ENCODE measurements at places on chromosomes 4 and X.

- DNase-seq: no peak
- no peaks in the 10 kb centered on the region for H3K4me1 ChIP-seq
- no peaks in the 10 kb centered on the region for H3K27me3 ChIP-seq
- H3K36me3 ChIP-seq: no peaks in the 10 kb centered on the region
Observed at GRCh38 chr4:126778348-126778747, 854.4 kb upstream of the INTU start.

DNA sequence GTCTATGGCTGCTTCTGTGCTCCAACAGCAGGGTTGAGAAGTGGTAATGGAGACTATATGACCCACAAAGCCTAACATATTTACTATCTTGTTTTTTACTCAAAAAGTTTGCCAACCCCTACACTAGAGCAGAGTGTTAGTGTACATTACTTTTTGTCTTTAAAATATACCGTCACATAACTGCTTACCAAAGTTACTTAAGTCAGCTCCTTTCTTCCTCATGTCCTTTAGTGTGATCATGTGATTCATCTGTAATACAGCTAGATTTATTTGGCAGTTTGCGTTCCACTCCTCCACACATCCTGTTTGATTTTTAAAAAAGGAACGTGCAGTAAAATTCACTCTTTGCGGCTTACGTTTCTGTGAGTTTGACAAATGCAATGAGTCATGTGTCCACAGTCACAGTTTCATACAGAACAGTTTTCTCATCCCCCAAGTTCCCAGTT, 162.4 kb upstream of the GPRIN3 start:
- H3K4me1 ChIP-seq: no peaks in the 10 kb centered on the region
- no peak for DNase-seq
- H3K36me3 ChIP-seq: no peaks in the 10 kb centered on the region
- no peaks in the 10 kb centered on the region for H3K27me3 ChIP-seq

GRCh38 chr4:107665001-107665400, 55.0 kb downstream of the PAPSS1 start:
- DNase-seq: no peak
- H3K36me3 ChIP-seq: no peaks in the 10 kb centered on the region
- H3K27me3 ChIP-seq: no peaks in the 10 kb centered on the region
- H3K4me3 ChIP-seq: no peak overlapping the region

DNA sequence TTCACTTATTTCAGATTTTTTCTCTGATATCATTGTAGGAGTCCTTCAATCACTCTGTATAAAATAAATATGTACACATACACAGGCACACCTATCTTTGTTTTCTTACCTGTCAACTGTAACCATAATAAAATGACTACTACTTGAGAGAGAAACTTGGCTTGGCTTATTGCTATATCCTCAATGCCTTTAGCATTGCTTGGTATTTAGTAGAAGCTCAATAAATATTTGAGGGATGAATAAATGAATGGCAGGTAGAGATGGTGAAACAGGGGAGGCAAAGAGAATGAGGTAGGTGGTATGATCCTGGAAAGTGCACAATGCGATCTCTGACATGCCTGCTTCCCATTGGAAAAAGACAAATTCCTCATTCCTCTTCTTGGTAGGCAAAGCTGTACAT, 21.8 kb upstream of the CXCL6 start:
- H3K4me1 ChIP-seq: no peaks in the 10 kb centered on the region
- no peak overlapping the region for H3K4me3 ChIP-seq
- no peak overlapping the region for H3K27ac ChIP-seq
- no peak for DNase-seq

- no peaks in the 10 kb centered on the region for H3K4me1 ChIP-seq
- DNase-seq: no peak
- no peak overlapping the region for H3K27ac ChIP-seq
- no peaks in the 10 kb centered on the region for H3K36me3 ChIP-seq
- H3K4me3 ChIP-seq: no peak overlapping the region
Observed at GRCh38 chr4:143411527-143412419, 75.1 kb downstream of the GAB1 start.

DNA sequence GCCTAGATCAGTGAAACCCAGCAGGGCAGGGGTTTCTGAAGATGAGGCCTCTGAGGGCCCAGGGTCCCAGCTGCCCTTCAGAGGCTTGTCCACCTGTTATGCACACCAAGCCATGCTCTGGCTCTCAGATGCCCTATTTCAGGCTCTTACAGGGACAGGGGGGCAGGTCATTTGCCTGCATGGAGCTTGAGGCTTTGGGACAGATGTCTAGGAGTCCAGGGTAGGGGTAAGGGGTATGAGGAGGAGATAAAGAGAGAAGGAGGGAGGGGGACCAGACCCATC, 4.7 kb upstream of the EFNB1 start:
- no peak overlapping the region for H3K4me3 ChIP-seq
- no peaks in the 10 kb centered on the region for H3K4me1 ChIP-seq
- H3K36me3 ChIP-seq: no peaks in the 10 kb centered on the region
- no peak overlapping the region for H3K27ac ChIP-seq
- peaks cover 35% of the 10 kb centered on the region for H3K27me3 ChIP-seq
- DNase-seq: no peak

Measured in H1 (cell line).